Cerebellar nuclear complex (tissue), 1 donor: ENCODE measurements at places on chromosomes 5 and 9.

DNA sequence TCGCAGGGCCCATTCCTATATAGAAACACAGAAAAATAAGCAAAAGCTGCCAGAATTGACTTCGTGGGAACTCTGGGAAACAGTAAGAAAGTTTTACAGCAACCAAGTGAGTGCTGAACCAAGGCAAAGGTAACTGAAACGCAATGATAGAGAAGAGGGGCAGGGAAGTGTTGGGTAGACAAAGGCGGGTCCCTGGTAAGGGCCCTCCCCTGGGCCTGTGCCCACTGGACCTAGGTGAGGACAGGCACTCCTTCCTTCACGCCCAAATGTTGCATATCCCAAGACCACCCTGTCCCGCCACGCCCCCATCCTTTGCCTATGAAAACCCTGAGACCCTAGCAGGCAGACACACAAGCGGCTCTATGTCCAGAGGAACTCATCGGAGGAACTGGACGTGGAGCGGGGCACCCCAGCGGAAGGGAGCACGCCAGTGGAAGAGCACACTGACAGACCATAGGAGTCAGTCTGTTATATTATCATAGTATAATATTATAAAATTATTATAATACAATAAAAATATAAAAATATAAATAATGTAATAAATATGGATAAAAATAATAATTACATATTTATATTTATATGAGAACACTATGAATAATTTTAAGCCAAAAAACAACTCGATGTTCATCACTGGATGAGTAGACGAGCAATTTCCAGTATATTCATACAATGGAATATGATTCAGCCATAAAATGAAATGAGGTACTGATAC lies 27.9 kb downstream of the CDKN2A start:
- no peak for DNase-seq

GRCh38 chr9:21591221-21592062 lies 109.3 kb upstream of the IFNE start:
- no peak for DNase-seq

DNA sequence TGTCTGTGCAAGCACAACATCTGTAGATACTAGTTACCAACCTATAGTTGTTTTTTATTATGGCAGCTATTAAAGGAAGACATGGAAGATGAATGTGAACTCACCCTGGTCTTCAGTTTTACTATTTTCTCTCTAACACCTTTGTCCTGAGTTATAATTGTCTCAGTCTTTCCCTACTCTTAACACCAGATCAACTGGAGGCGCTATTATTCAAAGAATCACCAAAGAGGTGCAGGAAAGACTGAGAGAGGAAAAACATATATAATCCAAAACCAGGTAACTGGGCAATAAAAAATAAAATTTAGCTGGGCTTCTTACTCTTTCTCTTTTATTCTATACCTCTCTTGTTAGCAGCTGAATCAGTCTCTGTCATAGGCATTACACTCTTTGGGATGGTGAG lies 134.2 kb upstream of the C6 start:
- no peak for DNase-seq

- no peak for DNase-seq
Observed at GRCh38 chr5:30194595-30194994, 998.9 kb upstream of the CDH6 start.

DNA sequence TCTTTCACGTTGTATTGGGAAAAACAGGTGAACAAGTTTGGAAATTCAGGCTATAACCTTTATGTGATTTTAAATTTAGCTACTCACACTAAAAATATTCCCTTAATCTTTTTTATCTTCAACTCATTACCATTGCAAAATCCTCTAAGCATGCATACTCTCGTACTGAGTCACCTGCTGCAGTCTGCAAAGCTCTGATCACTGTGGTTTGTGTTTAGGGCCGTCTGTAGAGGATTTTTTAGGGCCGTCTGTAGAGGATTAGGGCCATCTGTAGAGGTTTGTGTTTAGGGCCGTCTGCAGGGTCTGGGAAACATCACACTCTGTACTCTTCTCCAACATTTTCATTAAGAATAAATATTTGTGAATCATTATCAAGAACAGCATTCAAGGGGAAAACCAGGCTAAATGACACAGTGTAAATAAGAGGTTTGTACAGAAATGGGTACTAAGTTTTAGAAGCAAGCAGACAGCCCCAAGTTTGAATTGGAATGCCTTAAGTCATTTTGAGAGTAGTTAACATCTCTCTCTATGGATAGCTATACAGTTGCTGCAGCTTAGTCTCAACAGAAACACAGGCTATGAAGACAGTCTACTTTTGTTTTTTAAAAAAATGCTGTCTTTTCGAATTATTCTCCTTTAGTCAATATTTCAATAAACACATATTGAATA lies 155.0 kb upstream of the TSLP start:
- DNase-seq = no peak
